Progenitor cell of endocrine pancreas (in vitro differentiated cells): ENCODE measurements at places on chromosomes 1 and 21. TPM values are rescaled to one million over a fixed set of nuclear protein-coding genes. Genes with fewer than 3 reads are reported as not detected.

DNA sequence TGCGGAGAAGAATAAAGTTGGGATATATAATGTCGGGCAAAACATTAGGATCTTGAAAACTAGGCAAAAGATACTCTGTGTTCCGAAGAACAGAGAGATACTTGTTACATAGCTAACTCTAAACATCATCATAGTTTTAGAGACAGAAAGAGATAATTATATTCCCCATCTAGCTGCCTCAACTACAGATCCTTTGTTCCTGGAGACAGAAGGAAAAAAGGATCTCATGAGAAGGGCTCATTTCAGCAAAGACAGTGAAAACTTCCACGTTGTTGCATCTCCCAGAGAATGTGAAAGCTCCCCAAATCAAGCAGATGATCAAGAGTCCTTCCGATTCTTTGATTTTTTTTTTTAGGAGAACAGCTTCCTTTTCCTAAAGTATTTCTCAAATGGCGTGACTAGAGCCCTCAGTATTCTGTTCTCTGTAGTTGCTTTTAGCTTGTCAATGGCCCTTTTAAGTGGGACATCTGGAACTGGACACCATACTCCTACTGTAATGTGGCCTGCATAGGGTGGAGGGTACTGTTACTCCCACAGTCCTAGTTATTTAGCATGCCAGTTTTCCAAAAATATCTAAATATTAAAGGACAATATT lies 1048.2 kb downstream of the TTLL7 start:
- no peak for DNase-seq

DNA sequence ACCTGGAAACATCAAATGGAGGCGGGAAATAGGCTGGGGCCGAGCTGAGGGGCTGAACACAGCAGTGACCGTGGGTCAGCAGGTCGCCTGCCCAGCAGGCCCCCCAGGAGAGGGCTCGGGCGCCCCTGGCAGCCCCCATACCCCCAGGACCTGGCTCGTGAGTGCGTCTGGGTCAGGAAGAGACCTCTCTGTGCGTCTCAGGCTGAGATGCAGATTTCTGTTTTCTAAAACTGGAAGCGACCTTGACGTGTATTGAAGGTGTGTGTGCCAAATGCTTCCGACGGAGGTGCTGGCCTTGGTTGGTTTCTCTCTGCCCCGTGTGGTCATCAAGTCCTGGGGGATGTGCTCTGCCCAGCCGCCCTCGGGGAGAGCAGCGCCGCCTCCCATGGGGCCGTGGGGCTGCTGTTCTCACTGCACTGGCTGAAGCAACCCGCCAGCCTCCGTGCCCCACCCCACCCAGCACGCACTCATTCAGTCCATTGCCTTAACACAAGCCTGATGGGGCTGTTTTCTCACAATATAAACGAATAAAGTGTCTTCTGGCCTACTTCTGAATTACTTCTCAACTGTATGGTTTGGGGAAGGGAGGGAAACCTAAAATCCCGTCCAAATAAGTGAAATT lies 7.4 kb downstream of the PEX10 start:
- no peak for DNase-seq

GRCh38 chr1:100597784-100598183 lies 59.8 kb downstream of the GPR88 start:
- DNase-seq = no peak

Gene TCHHL1
- not detected in 2 replicates for total RNA-seq

Gene MEX3A
- 112 and 113 TPM in 2 replicates for total RNA-seq
